Midbrain (tissue), 1 donor: ENCODE measurements at places on chromosomes 12 and 14.

DNA sequence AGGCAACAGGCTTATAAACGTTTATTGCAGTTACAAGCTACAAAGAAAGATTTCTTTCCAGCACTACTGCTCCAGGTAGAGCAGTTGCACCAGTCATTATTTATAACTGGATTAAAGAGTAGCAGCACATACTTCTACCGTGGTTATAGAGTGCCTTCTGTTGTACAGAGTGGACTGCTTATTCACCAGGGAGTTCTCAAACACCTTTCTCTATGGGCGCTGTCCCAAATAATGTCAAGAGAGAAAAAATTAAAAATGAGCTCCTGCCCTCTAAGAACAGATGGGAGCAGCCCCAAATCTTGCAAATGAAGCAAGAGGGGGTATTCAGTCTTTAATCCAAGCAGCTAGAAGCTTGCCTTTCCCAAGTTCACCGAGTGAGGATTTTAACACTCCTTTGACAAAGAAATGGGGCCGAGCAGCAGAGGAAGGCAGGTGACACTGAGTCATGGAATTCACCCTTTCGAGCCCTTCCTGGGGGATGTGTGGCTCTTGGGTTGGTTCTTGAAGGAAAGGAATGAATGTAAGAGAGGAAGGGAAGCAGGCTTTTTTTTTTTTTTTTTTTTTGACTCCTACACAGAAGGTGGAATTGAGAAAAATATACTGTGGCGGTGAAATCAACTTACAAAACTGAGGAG is 181.2 kb downstream of the PRKCH start:
- no peak for DNase-seq

- no peak for DNase-seq
Measured at GRCh38 chr12:31386364-31386777, 60.4 kb upstream of the SINHCAF start.

- DNase-seq = no peak
Measured at GRCh38 chr12:5187136-5187535, 143.5 kb downstream of the KCNA5 start.

- no peak for DNase-seq
Measured at GRCh38 chr14:53652068-53652467, 304.6 kb downstream of the BMP4 start.

DNA sequence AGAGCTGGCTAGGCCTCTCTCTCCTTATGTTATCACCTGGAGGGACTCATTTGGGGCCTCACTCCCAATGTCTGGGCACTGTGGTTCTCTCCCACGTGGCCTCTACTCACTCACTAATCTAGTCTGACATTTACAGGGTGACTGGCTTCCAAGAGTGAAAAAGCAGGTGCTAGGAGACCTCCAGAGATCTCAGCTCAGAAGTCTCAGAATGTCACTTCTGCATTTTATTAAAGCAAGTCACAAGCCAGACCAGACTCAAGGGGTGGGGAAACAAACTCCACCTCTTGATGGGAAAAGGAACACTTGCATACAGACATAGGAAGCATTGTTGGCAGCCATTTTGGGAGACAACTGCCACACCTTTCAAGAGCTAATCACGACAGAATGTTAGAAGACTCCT is 175.9 kb downstream of the MON2 start:
- DNase-seq = no peak

DNA sequence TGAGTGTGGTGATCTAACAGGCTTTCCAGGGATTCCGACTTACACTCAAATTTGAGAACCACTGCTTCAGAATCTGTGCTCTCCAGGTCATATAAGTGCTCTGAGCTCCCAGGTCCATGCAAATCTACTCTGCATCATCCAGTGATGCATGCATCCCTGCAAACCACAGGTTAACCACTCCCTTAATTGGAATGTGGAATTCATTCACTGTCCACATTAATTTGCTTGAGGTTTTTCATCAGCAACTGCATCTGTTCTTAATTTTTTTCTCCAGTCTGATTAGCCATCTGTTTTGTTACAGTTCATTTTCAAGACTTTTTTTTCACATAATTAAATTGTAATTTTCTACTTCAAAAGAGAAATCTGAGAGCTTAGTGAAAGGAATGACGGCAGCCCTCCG is 43.4 kb upstream of the RIN3 start:
- no peak for DNase-seq

DNA sequence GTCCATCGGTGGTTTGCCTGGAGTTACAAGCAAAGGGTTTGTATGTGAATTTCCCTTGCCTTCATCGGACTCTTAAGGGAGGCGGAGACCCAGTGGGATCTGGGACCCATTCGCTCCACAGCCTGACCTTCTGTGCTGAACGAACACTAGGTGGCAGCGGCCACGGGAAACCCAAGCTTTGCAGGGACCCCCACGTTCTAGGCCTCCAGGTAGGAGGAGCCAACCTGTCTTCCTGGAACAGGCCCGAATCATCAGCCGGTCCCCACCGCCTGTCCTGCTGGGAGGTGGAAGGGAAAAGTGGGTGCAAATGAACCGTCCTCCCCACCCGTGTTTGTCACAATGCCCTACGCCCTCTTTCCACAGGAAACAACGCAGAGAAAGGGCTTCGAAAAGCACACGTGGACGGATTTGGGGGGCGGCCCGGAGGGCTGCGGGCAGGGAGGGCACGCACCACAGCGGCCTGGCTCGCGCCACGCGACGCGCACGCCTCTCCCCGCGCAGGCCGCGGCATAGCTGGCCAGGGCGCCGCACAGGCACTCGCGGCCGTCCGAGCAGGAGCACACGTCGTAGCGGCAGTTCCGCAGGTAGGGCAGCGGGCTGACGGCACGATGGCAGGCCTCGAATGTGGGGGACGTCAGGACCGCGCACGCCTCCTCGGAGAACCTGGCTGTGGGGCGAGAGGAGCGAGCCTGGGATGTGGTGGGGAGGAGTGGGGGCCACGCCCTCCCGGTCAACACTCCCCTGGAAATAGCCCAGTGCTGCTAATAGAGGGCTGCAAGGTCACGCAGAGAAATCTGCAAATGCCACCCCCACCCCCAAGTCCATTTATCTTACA is 67.8 kb downstream of the VWF start:
- DNase-seq = no peak

GRCh38 chr12:53844994-53845844 is 93.4 kb upstream of the HOXC13 start:
- no peak for DNase-seq

DNA sequence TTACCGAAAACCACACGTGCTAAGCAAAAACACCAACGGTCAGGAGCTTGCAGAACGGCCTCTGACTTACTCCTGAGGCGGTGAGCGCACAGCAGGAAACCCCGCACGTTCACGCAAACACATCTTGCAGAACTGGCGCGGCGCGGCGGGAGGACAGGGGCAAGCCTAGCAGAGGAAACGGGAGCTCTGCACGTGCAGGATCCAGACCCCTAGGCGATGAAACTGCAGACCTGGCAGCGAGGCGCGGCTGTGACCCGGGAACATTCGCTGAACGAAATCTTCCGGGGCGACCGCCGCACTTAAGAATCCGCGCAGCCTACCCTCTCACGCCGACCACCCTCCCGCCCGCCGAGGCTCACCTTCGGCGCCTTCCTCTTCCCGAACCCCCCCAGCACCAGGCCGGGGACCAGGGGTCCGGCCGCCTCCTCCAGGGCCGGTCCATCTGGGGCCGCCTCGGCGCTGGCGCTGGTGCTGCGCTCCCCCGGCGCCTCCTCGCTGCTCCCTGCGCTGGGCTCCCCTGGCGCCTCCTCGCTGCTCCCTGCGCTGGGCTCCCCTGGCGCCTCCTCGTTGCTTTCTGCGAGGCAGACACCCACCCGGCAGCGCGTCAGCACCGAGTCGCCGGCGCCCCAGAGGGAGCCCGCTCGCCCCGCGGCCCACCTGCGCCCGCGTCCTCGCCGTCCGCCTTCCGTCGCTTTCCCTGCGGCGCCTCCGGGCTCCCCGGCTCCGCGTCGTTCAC is 615 bp downstream of the DDX51 start:
- DNase-seq = no peak

- no peak for DNase-seq
Measured at GRCh38 chr14:54083549-54084239, 127.1 kb upstream of the BMP4 start.

DNA sequence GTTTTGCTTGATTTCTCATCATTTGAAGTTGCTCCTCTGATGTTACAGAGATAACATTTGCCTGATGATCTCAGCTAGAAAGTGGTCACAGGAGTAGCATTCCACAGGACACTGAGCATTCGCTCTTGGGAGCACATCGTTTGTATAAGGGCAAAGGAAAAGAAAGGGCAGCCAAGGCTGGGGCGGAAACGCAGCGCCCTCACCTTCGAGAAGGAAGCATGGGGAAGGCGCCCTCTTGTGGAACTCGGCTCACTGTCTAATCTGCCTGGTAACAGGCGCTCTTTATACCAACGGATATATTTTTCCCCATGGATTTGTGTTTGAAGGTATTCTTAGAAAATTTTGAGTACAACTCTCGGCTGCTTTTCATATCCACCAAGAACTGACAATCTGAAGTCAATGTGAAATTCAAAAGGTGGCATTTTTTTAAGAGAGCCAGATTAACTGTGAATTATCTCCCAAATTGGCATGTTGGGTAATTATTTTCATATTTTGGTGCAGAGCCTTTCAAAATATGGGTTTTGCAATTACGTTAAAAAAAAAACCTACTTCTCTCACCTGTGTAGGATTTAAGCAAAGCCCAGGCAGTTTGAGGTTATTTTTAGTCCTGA is 172.7 kb downstream of the CAND1 start:
- peak; percentile 78 for DNase-seq

GRCh38 chr14:56896231-56896630 is 86.0 kb upstream of the OTX2 start:
- no peak for DNase-seq

- DNase-seq = no peak
Measured at GRCh38 chr14:96280104-96280503, 24.1 kb downstream of the BDKRB1 start.

DNA sequence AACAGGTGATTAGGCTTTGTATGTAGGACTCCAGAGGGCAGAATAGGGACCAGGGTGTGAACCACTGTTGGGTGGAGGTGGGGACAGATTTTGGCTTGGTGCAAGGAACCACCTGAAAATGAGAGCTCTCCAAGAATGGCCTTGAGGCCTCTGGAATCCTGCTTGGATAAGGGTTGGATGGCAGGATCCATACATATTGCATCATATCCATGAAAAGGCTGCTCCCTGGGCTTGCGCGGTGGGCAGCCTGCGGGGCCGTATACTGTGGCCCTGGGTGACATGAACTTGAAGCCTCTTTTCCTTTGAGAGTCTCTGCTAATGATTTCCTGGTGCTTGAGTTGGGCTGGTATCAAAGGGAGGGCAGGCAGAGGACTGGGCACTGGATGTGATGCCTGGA is 1.3 kb upstream of the SLC10A1 start:
- DNase-seq = no peak

DNA sequence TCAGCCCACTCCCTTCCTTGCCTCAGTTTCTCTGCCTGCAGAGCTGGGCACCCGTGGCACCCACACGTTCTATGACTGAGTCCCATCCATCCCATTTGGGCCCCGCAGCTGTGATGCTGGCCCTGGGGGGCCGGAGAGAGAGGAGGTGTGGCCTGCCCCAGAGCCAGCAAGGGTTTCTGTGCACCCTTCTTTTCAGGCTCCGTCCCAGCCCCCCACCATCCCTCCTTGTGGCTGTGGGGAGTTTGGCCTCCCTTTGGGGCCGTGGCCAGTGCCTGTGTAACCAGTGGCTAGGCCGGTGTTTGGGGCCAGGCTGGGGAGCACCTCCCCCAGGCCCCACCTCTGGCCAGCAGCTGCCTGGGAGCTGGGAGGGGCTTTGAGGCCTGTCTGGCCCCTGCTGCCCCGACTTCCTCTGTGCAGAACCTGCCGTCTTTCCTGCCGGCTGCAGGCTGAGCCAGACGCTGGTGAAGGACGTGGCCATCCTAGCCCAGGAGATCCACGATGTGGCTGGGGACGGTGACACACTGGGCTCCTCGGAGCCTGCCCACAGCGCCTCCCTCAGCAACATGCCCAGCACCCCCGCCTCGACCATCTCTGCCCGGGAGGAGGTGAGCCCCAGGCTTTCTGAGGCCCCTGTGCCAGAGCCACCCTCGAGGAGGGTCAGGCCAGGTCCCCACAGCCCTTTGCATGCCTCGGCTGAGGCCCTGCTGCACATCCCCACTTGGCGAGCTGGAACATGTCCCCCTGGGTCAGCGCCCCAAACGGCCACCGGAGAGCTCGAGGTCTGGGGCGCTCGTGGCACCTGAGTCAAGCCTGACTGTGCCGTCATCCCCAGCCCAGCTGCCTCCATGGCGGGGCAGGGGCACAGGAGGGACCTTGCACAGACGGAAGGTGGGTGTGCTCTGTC is 27.7 kb downstream of the CEP170B start:
- DNase-seq = no peak

- DNase-seq = no peak
Measured at GRCh38 chr12:122437656-122438121, 15.2 kb upstream of the CLIP1 start.

- no peak for DNase-seq
Measured at GRCh38 chr12:84070292-84070691, 842.3 kb downstream of the SLC6A15 start.

- no peak for DNase-seq
Measured at GRCh38 chr12:70185301-70185700, 57.9 kb upstream of the CNOT2 start.

DNA sequence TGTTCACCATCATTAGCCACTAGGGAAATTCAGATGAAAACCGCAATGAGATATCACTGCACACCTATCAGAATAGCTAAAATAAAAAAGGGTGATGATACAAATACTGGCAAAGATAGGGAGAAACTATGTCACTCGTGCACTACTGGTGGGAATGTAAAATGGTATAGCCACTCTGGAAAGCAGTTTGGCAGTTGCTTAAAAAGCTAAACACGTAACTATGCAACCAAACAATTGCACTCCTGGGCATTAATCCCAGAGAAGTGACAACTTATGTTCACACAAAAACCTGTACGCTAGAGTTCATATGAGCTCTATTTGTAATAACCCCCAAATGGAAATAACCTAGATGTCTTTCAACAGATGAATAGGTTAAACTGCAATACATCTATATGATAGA is 35.4 kb downstream of the GPR135 start:
- no peak for DNase-seq

DNA sequence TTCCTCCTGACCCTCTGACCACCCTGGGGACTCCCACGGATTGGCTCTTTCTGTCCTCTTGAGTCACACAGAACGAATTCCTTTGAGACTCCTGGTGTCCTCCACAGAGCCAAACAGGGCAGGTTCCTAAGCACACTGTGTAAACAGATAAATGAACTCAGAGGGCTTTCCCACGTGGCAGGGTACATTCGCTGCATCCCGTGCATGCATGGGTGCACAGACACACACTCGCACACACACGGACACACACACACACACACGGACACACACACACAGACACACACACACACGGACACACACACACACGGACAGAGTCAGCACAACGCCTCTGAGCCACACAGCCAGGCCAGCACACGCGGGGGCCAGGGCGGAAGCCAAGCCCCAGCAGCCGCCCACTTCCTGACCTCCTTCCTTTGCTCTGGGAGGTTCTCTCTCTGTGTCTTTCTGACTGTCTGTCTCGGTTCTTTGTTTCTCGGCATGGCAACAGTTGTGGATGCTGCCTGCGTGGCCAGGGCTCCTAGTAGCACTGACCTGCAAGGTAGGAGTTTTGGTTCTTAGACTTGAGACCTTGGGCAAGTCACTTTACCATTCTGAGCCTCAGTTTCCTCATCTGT is 706 bp downstream of the CRACR2A start:
- DNase-seq = no peak

- DNase-seq = no peak
Measured at GRCh38 chr12:133235401-133236112, at the start of gene ANHX. Gene ANHX, minus strand, starts transcription at chr12:133235877. Its CDS starts 1,521 bp downstream, at chr12:133234356.

GRCh38 chr14:64929014-64929359 is 13.6 kb downstream of the GPX2 start:
- DNase-seq = no peak
